NCI-H345 (cell line): ENCODE measurements at places on chromosomes 13 and 19.

DNA sequence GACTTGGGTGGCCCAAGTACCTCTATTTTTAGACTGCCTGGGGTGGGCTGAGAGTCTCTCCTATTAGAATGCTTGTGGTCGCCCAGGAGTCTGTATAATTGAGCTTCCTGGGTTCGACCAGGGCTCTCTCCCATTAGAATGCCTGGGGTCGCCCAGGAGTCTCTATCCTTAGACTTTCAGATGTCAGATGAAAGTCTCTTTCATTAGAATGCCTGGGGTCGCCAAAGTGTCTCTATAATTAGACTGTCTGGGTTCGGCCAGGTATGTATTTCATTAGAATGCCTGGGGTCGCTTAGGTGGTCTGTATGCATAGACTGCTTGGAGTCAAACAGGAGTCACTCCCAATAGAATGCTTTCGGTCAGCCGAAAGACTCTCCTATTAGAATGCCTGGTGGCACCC is 1471.7 kb downstream of the UQCRFS1 start:
- DNase-seq: no peak

DNA sequence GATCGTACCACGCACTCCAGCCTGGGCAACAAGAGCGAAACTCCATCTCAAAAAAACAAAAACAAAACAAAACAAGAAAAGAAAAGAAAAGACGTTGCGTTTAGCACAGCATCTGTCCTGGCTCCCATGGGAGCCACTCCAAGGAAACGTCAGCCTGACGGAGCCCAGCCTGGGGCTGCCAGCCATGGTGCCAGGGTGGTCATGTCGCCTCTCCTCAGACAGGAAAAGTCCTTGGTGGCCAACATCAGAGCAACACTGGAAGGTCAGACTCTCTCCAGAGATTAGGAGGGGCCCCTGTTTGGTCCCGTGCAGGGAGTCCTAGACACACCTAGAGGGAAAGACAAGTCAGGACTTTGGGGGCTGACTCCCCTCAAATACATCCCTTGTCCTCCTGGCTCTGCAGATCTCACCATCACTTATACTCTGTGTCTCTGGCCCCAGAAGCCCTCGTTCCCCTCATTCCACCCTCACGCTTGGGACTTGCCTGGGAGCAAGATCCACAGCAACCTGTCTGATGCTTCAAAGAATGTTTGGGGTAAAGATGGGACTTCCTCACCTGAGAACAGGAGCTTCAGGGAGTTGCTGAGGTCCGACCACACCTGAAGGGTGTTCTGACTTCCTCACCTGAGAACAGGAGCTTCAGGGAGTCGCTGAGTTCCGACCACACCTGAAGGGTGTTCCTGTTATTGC is 9.3 kb downstream of the LILRA4 start:
- no peak for DNase-seq

DNA sequence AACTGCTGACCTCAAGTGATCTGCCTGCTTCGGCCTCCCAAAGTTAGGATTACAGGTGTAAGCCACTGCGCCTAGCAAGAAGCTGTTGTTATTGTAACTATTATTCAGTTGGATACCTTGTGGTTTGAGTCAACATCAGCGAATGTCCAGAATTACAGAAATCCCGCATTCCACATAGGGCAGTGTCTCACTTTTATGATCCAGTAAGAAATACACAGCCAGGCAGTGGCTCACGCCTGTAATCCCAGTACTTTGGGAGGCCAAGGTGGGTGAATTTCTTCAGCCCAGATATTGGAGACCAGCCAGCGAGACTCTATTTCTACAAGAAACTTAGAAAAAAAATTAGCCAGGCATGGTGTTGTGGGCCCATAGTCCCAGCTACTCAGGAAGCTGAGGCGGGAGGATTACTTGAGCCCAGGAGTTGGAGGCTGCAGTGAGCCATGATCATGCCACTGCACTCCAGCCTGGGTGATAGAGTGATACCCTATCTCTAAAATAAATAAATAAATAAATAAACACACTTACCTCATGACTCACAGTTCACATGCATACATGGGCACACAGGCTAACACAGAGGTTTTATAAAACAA is 43.8 kb downstream of the SPTBN4 start:
- no peak for DNase-seq

DNA sequence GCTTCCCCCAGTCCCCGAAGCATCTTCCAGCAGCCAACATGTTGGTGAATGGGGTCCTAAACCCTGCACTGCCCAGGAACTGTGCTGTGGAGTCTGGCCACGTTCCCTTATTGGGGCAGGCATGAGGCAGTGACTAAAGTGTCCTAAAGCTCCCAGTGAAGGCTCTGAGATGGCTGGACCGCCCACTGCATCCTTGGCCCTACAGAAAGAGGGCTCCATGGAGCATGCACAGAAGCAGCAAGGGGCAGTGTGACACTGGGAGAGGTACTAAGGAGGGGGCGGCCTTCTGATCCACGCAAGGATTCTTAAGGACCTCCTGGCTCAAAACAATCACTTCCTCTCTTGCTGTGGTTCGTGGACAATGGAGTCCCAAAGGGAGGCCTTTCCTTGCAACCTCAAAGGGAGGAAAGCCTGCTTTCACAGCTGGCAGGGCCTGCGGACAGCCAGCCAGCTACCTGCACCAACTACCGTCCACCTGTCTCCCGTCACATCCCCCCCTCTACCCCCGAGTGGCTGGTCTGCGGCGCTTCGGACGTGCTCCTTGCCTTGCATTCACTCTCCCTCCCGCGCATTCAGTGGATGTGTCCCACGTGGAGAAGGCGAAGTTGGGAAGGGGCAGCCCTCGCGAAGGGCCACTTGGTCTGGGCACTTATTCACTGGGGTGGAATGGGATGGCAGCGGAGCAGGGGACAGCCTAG is 63.9 kb upstream of the STARD13 start:
- DNase-seq: no peak

- DNase-seq: no peak
Observed at GRCh38 chr19:52214241-52214640, 24.4 kb downstream of the PPP2R1A start.

GRCh38 chr13:110886870-110887596 is 27.8 kb downstream of the ANKRD10 start:
- DNase-seq: no peak
